ENCODE measurements at places on chromosomes 13 and 19.

- no peak for DNase-seq
Measured at GRCh38 chr13:94332359-94333096, 147.0 kb downstream of the DCT start.

- no peak for DNase-seq
Measured at GRCh38 chr19:4988770-4989251, 19.9 kb downstream of the KDM4B start.

DNA sequence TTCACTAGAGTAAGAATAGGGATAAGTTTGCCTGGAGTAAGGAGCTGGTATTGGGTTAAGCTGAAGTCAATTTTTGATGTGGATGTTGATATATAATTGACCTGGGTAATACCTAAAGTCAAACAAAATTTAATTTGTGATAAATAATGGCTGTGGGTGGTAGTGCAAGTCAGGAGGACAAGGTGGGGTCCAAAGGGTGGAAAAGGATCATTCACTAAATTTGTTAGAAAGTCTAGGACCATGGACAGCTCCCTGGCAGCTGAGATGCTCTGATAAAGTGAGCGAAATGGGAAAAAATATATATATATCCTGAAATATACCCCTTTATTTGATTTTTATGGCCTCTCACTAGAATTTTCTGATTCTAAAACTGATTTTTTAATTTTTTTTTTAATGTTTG, 463.5 kb downstream of the GPC6 start:
- DNase-seq, result no peak

DNA sequence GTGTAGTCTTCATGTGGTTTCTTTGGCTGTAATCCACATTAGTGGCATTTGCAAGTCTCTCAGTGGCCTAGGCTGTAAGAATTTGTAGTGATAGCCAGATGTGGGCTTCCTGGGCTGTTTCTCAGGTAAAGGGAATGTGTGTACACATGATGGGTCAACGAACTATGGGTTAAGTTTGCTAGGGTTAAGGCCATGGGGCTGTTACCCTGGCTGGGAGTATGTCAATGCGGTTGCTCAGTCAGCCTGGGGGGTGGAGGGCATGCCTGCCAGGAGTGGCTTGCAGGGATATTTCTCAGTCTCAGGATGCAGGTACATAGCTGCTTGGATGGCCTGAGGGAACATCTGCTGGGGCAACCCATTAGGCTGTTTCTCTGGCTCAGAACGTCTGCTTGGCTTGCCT, 13.4 kb downstream of the CYSLTR2 start:
- DNase-seq, result no peak

DNA sequence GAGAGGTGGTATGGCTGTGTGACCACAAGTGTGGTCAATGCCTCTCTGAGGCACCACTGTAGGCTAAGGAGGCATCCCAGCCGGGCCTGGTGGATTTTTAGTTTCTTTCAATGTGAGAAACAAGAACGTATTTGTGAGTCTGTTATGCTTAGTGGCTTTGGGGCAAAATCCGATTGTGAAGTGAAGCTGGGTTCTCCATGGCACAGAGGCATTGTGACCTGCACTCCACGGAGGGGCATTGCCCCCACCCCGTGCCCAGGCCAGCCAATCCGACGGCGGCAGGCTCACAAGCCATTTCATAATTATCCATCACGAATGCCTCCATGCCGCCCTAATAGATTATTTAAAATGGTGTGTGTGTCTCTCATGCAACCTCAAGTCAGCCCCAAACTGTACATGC, 151.6 kb downstream of the ZNF536 start:
- DNase-seq, result no peak

- no peak for DNase-seq
Measured at GRCh38 chr13:98014766-98015165, 61.3 kb downstream of the IPO5 start.

DNA sequence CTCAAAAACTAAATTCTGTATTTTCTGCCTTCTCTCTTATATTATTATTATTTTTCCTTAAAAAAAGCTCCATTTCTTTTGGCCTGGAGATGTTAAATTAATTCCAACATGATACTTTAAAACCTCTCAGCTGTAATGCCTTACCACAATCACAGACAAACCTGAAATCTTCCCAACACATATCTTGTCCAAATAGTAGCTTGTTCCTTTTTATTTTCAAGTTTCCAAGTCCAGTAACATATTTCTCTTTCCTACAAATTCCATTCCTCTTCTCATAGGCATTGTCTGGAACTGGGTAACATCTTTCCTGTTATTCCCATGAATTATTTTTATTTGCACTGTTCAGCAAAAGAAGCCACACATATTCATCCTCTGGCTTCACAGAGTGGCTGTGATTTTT, 137.0 kb downstream of the SLITRK6 start:
- DNase-seq, result no peak

- no peak for DNase-seq
Measured at GRCh38 chr19:40607311-40608239, 6.4 kb downstream of the LTBP4 start.

DNA sequence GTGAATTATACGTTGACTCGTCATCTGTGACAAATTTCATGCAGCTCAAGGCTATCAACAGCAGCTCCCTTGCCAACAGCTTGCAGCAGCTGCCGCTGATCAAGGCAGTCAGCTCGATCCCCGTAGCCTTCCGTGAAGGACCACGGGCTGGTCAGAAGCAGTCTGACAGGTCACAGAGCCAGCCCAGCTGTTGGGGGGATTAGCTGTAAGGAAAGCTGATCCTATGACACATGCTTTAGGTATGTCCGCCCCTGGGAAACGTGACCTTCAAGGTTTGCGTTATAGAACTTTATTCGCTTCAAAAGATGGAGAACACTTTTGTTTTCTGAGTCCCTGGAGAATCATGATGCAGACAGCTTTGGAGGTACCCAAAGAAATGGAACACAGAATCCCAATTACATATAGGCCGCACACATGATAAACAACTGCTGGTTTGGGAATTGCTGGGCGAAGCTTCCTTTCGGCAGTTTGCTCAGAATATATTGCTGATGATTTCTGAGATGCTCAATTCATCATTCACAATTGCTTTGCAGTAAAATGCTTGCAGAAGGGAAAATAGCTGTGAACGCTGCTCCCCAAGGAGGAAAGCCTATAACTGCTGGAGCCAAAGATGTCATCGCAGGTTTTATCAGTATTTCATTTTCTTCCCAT, 62.6 kb upstream of the USP29 start:
- no peak for DNase-seq

- DNase-seq, result no peak
Measured at GRCh38 chr13:21034603-21035191, 26.7 kb downstream of the LATS2 start.

- no peak for DNase-seq
Measured at GRCh38 chr19:2170987-2171348, 7.2 kb downstream of the DOT1L start.

DNA sequence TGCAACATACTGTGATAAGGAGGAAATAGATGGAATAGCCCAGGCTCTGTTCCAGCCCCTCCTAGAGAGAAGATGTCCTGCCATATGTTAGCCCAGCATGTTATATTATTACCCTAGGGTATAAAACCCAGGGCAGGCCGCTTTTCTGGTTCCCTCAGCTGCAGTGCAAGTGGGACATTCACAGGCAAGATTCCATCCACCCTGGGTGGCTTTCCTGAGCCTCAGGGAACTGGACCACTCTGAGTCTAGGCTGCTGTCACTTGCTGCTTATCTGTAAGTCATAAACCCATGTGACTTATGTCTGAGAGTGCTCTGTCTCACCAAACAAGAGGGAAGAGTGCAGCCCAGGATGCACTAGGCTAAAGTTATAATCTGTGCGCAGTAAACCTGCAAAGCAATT, 413.2 kb downstream of the MZT1 start:
- DNase-seq, result no peak

DNA sequence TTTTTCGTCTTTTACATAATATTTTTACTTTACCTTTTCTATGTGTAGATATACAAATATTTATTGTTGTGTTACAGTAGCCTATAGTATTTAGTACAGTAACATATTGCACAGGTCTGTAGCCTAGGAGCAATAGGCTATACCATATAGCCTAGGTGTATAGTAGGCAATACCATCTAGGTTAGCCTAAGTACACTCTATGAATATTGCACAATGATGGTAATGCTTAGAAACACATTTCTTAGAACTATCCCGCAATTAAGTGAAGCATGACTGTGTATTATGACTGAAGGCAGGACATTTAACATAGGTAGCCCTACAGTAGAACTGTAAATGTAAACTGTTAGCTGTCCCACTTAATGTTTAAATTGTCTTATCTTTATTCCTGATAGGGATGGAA, 964.3 kb downstream of the SLITRK1 start:
- no peak for DNase-seq

DNA sequence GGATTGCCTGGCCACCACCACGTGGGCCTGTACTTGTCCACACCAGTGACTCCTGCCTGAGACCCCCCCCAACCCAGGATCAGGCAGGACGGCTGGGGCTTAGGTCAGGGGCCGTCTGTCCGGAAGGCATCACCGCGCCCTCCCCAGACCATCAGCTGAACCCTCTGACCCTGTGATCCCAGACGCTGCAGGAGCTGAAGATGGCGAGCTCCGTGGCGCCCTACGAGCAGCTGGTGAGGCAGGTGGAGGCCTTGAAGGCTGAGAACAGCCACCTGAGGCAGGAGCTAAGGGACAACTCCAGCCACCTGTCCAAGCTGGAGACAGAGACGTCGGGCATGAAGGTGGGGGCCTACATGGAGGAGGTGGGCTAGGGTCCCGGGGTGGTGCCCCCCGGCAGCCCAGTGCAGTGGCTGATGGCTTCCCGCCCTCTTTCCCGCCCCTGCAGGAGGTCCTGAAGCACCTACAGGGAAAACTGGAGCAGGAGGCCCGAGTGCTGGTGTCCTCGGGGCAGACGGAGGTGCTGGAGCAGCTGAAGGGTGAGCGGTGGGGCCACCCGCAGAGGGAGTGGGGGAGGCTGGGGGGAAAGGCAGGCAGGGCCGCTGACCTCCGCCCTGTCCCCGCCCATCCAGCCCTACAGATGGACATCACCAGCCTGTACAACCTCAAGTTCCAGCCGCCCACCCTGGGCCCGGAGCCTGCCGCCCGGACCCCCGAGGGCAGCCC, 3.0 kb downstream of the APC2 start:
- no peak for DNase-seq

DNA sequence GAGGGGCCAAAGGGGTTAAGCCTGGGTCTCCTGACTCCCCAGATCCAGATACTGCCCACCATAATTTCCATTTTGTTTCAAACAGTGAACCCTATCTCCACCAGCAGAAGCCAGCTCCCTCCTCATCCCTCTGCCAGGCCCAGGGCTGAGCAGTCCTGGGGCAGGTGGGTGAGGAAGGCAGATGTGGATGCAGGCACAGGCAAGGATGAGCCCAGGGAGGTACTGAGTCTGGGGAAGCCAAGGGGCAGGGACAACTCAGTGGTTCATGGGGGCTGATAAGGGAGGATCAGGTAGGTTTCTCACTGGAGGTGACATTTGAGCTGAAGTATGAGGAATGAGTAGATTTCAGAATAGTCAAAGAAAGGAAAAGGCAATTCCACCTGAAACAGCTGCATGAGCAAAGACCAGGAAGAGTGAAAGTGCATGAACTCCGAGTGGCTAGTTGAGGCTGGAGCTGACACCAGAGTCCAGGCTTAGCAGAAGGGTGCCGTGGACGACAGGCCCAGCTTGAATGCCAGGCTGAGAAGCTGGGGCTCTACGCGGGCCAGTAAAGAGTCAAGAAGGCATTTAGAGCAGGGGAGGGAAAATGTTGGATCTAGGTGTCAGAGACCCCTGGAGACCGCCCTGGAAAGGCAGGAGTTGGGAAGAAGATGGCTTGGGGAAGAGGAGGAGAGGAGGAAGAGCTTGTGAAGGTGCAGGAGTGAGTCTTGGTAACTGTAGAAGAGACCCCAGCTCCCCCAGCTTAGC, 10.3 kb downstream of the CIC start:
- no peak for DNase-seq

GRCh38 chr13:45863709-45864590, 12.4 kb upstream of the SIAH3 start:
- DNase-seq, result no peak

DNA sequence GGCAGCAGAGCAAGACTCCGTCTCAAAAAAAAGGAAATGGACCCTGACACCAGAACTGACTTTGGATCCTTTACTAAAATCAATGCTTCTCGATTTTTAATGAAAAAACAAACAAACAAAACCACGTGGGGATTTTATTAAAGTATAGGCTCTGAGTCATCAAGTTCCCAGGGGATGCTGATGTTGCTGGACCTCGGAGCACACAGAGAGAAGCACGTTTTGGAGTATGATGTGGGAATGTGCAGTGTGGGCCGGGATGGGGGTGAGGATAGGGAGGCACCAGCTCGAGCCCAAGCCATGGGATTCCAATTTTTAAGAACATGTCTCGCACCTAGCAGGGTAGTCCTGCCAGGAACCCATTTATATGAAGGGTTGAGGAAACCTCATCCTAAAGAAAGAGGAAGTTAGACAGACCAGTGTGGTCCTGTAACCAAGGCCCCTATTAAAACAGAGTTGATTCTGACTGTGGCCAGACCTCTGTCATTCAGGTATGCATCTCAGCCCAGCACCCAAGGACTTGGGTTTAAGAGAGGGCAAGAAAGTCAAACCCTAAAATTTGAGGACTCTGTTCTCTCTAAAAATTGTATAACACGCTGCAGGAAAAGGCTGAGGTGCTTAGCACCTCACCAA, 6.4 kb downstream of the FLT1 start:
- DNase-seq, result no peak

DNA sequence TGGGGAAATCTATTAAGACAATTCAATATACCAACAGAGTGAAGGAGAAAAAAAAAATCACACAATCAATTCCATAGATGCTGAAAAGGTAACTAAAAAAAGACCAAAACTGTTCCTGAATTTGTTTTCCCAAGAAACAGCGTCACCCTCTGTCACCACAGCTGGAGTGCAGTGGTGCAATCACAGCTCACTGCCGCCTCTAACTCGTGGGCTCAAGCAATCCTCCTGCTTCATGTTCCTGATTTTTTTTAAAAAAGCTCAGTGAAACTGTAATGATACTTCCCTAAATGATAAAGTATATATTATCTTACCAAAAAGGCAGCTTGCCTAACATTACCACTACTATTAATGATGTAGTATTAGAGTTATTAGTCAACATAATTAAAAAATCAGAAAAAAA, 19.6 kb upstream of the ZFP14 start:
- no peak for DNase-seq

All from stimulated activated CD8-positive, alpha-beta memory T cell treated with anti-CD3 and anti-CD28 coated beads, Interleukin-4, amount 100 ng/mL, for 1 hour (primary cell).